ENCODE measurements at places on chromosomes 5 and 9.
A peak's percentile ranks its signal among the peaks of the same experiment; 100 is the strongest.

DNA sequence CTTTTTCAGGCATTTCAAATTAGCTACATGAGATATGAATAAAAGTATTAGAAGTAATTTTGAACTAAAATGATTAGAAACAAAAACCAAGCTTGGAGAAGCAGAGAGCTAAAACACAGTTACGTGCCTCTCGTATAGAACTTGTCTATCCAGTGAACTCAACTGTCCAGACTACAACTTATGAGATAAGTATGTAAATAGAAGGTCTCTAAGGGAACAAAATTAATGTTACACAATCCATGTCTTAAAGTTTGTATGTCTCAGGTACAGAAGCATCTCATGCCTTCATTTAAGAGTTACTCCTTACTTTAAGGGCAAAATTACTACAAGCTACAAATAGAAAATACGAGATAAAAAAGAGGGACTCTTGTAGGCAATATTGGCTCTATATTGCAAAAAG, 316.8 kb downstream of the CETN3 start:
- no peak for DNase-seq

GRCh38 chr5:137146402-137146890, 352.7 kb downstream of the SPOCK1 start:
- peak; percentile 78 for DNase-seq

DNA sequence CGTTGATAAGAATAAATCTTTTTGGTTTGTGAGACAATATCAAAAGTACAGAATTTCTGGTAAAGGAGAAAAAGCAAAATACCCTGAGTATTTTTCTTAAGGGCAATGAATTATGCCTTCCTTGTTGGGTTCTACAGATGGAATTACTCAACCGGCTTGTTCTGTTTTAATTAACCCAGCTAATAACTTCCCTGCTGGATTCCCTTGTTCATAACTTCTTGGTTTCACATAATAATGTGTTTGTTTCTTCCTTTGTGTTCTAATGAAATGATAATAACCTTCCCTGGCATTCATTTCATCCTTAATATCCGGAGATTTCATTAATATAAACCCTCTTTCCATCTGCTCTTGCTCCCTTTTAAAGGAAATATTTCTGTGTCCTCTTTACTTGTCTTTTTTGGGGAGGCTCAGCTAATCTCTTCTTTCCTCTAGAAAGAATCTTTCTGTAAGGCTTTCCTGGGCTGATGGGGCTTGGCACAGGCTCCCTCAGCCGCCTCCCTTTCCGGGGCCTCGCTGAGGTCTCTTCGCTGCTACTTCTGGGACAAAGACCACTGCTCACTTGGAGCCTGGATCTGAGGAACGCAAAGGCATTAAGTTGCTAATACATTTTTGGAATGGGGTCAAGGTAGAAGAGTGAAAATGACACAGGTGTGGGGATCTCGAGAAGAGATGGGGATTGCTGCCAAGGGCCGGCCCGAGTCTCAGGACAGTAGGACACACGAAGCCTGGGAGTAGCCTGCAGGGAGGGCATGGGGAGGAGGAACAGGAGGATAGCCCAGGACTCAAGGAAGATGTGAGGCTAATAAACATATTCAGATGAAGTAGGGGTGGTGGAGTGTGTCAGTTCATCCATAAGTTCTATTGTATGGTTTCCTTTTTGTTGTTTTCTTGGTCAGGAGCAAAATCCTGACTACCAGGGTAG, 118.5 kb downstream of the NRG2 start:
- DNase-seq, result no peak

- no peak for DNase-seq
Observed at GRCh38 chr9:112037281-112038016, 137.6 kb downstream of the SUSD1 start.

DNA sequence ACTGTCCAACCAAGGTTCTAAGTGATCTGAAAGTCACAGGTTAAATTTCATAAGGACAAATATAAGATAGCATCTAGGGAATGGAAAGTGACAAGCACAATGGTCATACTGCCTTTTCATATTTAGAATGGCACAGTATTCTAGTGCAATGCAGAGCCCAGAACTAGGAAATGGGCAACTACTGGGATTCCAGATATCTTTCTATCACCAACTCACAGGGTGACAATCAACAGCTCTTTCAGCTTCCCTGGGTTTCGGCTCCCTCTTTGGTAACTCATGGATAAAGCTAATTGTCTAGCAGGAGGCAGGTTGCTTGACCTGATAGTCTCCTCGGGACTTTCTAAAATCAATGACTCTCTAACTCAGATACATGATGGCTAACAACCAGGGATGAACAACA, 60.4 kb downstream of the NR3C1 start:
- DNase-seq, result no peak

GRCh38 chr9:110604171-110604601, 24.6 kb upstream of the SVEP1 start:
- no peak for DNase-seq

- DNase-seq, result peak; percentile 9
Observed at GRCh38 chr9:116423149-116423548, 264.0 kb upstream of the TRIM32 start.

DNA sequence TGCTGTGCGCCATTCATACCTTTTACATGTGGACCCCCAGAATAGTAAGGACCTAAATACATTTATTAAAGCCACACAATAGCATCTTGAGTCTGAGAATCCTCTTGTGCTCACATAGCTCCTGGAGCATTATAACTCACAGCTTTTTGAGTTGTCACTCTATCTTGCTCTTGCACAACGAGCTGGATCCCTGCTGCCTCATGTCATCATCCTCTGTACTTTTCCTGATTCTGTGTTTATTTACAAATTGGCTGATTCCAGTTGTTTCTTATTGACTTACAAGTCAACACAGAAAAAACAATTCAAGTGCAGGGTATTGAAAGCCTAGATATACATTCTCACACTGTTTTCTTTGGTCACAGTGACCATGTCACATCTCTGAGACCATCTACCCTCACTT, 112.9 kb downstream of the SLC1A3 start:
- no peak for DNase-seq

DNA sequence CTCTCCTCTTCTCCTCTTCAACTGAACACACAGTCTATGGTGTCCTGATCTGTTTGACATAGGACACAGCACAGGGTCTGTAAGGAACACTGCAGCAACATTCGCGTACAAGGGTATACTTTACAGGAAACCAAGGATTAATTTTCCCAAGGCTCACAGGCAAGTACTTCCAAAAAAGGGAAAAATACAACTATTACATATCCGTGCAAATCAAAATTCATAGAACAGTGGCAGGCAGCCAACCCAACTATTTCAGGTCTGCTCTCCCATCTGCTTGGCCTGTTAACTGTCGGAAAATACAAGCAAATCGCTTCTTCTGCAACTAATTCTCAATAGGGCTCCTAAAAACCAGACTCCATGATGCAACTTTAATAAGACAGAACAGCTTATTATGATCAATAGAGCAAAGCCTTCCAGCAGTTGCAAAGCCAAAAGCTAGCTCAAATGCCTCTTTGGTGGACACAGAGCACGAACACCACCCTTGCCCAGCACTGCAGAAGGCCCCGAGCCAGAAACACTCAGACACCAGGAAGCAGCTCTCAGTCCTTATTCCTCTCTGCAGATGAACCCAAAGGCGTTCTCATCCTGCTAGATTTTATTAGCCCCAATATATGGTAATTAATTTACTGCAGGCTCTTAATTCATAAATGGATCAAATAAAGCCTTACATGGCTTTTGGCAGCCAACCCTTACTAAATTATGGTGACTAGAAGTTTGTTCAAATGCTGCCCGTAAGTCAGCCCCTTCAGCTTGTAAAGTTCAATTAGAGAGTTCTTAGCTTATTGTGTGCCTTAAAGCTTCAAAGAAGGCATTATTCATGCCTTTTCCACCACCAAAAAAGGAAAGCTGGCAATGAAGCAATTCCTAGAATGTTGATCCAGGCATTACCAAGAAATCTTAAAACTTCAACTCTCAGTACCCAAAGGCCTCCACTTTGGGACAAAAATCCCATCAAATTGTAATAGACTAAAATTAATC, 68.8 kb downstream of the ZNF608 start:
- no peak for DNase-seq

DNA sequence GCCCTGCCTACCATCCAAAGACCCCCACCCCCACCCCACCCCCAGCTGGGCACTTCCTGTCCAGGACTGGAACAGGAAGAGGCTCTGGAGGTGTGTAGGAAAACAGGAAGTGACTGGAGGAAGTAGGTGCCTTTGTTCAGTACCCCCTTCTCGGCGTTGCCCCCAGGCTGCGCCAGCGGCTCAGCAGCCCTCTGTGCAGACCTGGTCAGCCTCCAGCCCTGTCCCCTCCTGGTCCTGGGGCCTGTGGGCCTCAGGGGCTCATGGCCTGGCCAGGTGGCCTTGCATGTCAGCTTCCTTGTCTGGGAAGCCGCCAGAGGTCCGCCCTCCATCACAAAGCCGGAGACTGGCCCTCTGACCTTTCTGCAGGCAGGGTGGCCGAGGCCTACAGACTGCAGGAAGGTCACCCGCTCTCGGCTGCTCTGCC, 26.0 kb downstream of the FLT4 start:
- no peak for DNase-seq

DNA sequence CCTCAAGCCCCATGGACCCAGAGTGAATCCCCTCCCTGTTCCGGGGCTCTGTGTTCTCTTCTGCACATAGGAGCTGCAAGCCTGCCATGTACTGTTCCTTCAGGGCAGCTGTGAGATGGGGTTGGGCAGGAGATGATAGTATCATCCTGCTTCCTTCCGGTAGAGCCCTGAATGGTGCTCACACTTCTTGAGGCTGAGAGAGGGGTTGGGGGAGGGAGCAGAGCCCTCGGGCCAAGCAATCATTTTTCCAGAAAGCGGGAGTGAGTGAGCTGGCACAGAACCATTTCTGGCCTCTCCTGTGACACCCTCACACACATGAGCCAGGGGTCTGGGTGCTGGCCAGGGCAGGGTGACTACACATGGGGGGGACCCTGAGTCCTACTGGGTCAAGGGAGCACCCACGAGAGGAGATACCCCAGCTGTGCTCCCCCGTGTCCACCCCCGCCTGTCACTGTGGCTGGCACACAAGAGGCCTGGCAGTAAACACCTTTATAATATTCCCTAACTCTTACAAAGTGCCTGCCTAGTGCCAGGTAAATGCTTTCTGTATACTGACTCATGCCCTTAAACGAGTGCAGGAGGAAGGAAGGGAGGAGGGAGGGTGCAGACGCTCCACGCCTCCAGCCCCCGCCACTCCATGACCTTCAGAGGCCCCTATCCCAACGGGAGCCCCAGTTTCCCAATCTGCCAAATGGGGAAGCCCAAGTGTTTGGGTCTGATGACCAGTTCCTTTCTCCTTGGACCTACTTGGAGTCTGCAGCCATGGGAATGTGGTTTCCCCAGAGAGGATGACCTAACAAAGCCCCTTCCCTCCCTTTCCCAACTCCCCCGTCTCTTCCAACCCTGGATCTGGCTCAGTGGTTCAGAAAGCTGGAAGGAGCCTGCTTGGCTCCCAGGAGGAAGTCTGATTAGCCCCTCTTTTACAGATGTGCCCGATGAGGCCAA, 15.5 kb downstream of the AKNA start:
- DNase-seq, result no peak

DNA sequence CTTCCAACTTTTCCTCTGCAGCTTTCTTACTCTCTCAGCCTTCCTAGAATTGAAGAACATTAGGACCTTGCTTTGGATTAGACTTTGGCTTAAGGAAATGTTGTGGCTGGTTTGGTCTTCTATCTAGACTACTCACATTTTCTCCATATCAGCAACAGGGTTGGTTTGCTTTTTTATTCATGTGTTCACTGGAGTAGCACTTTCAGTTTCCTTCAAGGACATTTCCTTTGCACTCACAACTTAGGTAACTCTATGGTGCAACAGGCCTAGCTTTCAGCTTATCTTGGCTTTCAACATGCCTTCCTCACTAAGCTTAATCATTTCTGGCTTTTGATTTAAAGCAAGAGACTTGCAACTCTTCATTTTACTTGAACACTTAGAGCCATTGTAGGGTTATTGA, 153.1 kb downstream of the CCDC192 start:
- DNase-seq, result no peak

DNA sequence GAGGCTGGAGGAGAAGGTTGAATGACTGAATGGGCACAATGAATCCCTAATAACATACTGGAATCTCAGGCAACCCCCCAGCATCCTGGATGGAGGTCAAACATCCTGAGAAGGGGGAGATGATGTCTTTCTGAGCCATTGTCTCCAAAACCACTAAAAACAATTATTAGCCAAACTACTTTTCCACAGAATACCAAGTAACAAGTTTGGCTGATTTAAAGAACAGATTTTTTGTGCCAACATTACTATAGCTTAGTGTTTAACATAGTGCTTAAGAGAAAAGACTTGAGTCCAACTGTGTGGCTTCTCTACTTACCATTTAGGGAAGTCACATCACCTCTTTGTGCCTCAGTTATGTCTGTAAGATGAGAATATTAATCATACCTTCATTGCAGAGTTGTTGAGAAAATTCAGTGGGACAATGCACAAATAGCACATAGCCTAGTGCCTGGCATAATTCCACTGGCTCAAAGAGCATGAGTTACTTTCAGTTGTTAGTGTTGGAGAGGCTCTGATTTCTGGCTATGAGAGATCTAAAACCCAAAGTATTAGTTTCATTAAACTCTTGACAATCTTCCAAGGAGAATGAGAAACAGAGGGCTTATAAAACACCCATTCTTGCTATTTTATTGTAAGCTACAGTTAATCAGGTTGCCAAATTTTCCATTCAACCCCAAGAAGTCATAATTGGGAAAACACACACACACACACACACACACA, 111.3 kb upstream of the NR3C1 start:
- no peak for DNase-seq

GRCh38 chr9:112447283-112447761, 39.3 kb upstream of the KIAA1958 start:
- DNase-seq, result no peak

- peak; percentile 16 for DNase-seq
Observed at GRCh38 chr5:74017112-74017511, 391.1 kb downstream of the ARHGEF28 start.

- no peak for DNase-seq
Observed at GRCh38 chr5:173928871-173929574, 40.9 kb downstream of the CPEB4 start.

DNA sequence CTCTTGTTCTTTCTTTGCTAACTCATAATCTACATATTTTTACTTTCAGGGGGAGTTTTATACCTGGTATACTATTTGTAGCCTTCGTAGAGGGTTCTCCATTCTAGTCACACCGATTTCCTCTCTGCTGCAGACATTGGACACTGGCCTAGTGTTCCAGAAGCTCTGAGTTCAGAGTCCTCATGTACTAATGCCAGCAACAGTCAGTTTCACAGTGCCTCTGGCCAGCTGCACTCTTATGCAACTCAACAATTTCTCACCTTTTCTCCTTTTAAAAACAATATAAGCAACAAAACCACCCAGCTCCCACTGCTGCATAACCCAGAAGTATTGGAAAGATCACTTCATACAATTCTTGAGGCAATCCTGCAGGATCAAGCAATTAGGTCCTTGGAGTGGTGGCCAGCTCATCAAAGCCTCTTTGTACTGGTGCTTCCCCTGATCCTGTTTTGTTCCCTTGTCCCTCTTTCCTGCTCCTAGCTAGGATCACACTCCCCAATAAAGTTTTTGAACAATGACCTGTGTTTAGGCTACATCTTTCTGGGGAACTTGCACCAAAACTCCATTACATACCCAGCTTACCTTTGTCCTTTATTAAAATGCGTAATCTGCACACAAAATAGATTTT, 98.1 kb upstream of the TUT7 start:
- DNase-seq, result no peak

- no peak for DNase-seq
Observed at GRCh38 chr5:113161806-113162205, 185.2 kb downstream of the DCP2 start.

Data from NCI-H1436 (cell line).